NCI-H2171 treated with DMSO at 0.1 percent for 48 hours (cell line): ENCODE measurements at places on chromosomes 13 and 19.

DNA sequence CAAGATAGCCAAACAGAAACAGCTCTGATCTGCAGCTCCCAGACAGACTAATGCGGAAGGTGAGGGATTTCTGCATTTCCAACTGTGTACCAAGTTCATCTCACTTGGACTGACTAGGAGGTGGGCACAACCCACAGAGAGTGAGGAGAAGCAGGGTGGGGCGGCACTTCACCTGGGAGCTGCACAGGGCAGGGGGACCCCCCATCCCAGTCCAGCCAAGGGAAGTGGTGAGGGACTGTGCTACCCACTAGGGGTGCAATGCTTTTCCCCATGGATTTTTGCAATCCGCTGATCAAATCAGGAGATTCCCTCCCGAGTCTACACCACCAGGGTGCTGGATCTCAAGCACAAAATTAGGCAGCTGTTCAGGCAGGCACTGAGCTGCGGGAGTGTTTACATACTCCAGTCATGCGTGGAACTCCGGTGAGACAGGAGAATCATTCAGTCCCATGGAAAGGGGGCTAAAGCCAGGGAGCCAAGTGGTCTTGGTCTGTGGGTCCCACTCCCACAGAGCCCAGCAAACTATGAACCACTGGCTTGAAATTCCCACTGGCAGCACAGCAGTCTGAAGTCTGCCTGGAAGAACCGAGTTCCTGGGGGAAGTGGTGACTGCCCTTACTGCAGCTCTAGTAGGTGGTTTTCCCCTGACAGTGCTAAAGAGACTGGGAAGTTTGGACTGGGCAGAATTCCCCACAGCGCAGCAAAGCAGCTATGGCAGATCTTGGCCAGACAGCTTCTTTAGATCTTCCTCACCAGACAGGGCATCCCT lies 85.1 kb upstream of the UFM1 start:
- DNase-seq, result no peak

DNA sequence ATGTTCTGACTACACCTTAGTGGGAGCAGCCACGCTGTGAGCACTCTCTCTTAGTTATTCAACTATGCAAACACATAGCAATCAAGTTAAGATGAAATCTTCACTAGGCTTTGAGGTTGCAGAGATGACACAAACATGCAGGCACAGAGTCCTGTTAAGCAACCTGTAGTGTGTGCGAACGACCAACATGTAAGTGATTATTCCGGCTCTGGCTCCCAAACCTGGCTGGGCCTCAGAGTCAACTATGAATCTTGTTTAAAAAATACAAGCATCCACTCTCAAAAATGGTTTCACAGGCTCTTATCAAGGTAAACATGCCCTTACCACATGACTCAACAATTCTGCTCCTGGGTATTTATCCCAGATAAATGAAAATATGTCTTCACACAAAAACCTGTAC lies 91.4 kb downstream of the IRS2 start:
- no peak for DNase-seq

GRCh38 chr19:40370997-40371801 lies 18.8 kb downstream of the HIPK4 start:
- DNase-seq, result no peak

DNA sequence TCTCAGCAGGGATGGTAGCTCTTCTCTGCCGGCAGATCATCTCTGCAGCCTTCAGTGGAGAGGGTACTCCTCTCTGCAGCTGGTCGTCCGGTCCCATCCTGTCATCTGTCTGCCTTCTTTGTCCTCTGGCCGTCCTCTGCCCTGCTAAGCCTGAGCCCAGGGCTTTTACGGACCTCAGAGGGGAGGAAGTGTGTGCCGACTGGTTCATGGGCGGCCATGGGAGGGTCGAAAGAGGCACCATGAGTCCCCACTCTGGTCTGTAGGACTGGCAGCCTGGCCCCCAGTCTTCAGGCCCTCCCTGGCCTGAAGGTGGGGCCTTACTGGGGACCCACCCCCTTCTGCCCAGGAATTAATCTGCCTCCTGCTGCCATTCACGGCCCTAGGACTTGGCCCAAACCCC lies 4.0 kb downstream of the ZNF554 start:
- no peak for DNase-seq

DNA sequence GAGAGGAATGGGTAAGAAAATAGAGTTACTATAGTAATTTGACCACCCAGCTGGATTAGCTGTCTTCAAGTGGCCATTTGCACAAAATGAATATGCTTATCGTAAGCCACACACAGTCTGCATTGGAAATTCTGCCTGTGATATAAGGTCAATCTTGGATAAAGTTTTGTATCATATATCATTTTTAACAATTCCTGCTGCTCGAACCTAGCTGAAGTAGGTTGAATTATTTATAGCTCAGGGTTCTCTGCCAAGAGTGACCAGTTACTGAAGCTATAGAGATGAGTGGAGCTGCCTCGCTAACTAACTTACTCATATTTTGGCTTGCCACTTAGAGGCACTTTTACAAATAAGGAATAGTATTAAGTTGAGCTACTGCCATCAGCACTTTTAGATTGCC lies 220.9 kb downstream of the RGCC start:
- DNase-seq, result no peak

DNA sequence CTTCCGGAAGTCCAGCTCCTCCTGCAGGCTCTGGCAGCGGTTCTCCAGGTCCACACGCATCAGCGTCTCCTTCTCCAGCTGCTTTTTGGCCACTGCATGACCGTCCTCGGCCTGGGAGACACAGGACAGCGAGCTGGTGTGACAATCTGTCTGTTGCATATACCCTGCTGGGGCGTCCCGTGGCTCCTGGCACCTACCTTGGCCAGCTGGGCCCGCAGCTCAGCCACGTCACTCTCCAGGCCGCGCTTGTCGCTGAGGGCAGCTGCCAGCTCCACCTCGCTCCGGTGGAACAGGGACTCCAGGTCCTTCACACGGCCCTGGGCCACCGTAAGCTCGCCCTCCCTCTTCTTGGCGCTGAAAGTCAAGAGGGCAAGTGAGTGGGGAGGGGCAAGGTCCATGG lies 10.8 kb upstream of the TIMM13 start:
- DNase-seq, result no peak

GRCh38 chr19:4567584-4568071 lies 8.1 kb upstream of the SEMA6B start:
- DNase-seq, result peak; percentile 16

- no peak for DNase-seq
These were observed 827.4 kb downstream of the GPC5 start for GRCh38 chr13:92225861-92226260.

GRCh38 chr13:23921451-23921888 lies 24.2 kb upstream of the C1QTNF9B start:
- DNase-seq, result no peak

DNA sequence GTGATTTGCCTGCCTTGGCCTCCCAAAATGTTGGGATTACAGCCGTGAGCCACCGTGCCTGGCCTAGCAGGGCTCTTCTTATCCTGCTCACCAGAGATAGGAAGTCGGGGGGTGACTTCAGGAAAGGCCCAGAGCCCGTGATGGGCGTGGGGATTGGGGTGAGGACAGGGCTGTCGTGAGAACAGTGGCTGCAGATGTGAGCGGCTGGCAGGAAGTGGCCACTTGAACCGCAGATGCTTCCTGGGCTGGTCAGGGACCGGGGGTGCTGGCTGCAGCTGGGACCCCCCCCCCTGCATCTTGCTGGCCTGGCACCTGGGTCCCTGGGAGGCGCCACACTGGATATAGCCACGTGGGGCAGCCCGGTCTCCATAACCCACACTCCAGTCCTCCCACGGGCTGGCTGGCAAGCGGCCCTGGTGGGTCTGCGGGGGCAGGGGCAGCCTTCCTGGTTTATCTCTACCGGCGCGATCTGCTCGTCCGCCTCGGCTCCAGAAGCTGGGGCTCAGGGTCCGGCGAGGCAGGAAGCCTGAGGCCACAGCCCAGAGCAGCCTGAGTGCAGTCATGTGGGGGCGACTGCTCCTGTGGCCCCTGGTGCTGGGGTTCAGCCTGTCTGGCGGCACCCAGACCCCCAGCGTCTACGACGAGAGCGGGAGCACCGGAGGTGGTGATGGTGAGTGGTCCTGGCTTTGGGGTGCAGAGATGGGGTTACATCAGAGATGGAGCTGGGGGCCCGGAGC lies at the start of gene F2RL3:
F2RL3 (plus strand) TSS at position 371 of the 737 bp plus-strand sequence; CDS start at position 562, 191 bp downstream.
- DNase-seq, result no peak

DNA sequence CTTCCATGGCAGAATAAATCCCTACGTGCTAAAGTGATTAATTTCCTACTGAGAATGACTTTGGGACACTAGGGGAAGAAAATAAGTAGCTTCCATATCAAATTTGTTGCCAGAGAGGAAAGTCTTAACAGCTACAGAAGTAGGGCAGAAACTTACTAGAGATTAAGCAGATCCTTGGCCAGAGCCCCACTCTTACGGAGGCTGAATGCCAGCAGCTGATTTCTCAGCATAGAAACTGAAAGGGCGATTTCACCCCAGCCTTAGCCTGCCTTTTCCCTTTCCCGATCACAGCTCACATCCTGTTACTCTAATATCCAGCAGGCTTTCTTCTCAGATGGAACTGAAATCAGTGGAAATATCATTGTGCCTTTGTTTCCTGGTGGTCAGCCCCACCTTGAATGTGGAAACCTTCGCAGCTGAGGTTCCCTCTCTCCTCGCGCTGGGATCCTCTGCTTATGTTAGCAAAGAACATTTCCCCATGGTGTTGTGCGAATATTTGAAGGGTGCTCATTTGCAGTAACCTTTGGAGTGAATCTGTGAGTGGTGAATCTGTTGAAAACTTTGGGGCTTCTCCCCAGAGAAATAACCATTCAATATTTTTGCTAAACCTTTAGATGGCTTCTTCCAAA lies 8.4 kb downstream of the FAM124A start:
- DNase-seq, result no peak

- DNase-seq, result no peak
These were observed 25.4 kb downstream of the ATP8B3 start for GRCh38 chr19:1786668-1787067.

GRCh38 chr19:57380923-57381322 lies 8.7 kb upstream of the ZNF548 start:
- no peak for DNase-seq

GRCh38 chr19:49973987-49974386 lies 13.0 kb upstream of the SIGLEC11 start:
- DNase-seq, result no peak

GRCh38 chr13:40476175-40476958 lies 190.1 kb downstream of the FOXO1 start:
- DNase-seq, result no peak

- no peak for DNase-seq
These were observed 58.2 kb downstream of the USP12 start for GRCh38 chr13:27113436-27113835.

- DNase-seq, result no peak
These were observed 467.3 kb downstream of the DACH1 start for GRCh38 chr13:71399631-71400215.

- DNase-seq, result no peak
These were observed 12.5 kb upstream of the TNFSF9 start for GRCh38 chr19:6518145-6518911.

GRCh38 chr19:461721-462551 lies 1.1 kb upstream of the SHC2 start:
- DNase-seq, result peak; percentile 78

- no peak for DNase-seq
These were observed 21.6 kb downstream of the SLAIN1 start for GRCh38 chr13:77719128-77719527.

- no peak for DNase-seq
These were observed 38.1 kb upstream of the SLC10A2 start for GRCh38 chr13:103104340-103104739.

GRCh38 chr13:36207672-36208071 lies 6.7 kb downstream of the SOHLH2 start:
- DNase-seq, result no peak

GRCh38 chr13:25276748-25277147 lies 10.5 kb downstream of the MTMR6 start:
- DNase-seq, result no peak

GRCh38 chr13:33341861-33342452 lies 56.4 kb upstream of the STARD13 start:
- no peak for DNase-seq

DNA sequence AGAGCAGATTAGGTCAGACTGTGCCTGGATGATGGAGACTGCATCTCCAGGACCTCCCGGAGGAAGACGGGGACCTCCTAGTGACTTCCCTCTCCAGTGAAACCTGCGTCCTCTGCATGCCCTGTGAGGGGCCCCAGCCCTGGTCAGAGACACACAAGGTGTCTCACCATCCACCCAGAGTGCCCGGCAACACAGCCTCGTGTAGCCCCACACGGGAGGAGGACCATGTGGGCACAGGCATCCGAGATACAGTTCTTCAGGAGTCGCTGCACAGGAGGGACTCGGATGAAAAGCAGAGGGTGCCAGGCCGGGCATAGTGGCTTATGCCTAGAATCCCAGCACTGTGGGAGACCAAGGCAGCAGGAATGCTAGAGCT lies 64.8 kb downstream of the PEPD start:
- no peak for DNase-seq

DNA sequence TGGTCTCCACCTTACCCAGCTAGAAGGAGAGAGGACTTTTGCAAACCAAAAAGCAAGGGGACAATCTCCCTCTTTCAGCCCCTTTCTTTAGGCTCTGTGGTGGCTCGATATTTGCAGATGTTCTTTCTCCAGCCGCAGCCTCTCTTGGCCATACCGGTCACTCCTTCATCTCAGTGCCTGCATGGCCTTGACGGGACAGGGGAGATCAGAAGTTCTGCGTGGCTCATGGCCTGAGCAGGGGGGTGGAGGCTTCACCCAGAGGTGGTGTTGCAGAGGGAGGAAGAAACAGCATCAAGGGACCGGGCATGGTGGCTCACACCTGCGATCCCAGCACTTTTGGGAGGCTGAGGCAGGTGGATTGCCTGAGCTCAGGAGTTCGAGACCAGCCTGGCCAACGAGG lies 53.2 kb downstream of the MYO9B start:
- no peak for DNase-seq

- DNase-seq, result no peak
These were observed 16.4 kb upstream of the ALOX5AP start for GRCh38 chr13:30718661-30719524.

DNA sequence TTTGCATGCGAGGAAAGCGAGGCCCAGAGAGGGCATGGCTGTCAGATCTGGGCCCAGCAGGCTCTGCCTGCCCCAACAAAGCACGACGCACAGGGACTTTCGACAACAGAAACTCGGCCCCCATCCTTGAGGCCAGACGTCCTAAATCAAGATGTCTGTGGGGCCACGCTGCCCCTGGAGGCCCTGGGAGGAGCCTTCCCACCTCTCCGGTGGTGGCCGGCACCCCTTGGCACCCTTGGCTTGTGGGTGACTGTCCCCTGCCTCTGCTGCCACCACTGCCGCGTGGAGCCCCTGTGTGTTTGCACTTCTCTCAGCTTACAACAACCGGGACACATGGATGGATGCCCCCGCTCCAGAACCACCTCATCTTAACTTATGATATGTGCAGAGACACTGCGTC lies 4.4 kb downstream of the WDR18 start:
- no peak for DNase-seq

GRCh38 chr13:110455444-110455843 lies 106.1 kb downstream of the RAB20 start:
- DNase-seq, result no peak

- peak; percentile 32 for DNase-seq
These were observed 6.7 kb upstream of the ERFL start for GRCh38 chr19:41934849-41935374.

GRCh38 chr13:85243831-85244230 lies 555.4 kb downstream of the SLITRK6 start:
- no peak for DNase-seq
